ENCODE measurements at places on chromosomes 6 and 20.

DNA sequence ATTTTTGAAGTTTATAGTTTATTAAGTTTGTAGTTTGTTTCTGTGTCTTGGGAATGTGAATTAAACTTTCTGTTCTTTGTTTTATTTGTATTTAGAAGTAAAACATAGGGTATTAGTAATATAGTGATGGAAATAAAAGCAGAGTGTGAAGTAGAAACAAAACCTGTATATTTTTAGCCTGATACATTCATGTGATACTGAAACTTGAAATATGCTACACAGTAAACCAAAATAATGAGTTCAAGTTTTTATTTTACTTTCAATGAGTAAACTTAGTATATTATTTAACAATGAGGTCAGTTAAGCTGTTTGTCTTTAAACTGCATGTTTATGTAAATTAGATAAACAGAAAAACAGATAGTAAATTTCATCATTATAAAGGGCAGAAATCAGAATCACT, 1592.6 kb downstream of the GRIK2 start:
- DNase-seq: no peak

- no peak for DNase-seq
These were observed 63.3 kb downstream of the ARHGAP18 start for GRCh38 chr6:129646642-129647041.

GRCh38 chr20:13061381-13061780, 52.6 kb downstream of the SPTLC3 start:
- DNase-seq: no peak

DNA sequence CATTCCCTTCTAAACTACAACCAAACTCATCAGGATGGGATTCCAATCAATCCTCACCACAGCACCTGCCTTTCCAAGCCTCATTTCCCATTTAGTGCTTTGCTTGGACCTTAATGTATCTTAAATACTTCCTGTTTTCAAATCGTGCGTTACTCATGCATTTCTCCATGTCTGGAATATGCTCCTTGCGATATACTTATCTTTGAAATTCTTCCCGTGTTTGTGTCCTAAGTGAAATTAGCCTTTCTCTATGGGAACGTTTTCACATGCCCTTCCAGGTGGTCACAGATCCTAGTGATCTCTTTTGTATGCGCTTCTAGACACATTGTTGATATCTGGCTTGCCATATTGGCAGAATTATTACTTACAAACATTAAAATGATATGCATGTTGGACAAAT, 620.6 kb upstream of the AGPAT4 start:
- DNase-seq: no peak

- no peak for DNase-seq
These were observed 150.0 kb downstream of the PHACTR1 start for GRCh38 chr6:12866422-12867029.

- DNase-seq: no peak
These were observed 35.1 kb downstream of the NFATC2 start for GRCh38 chr20:51507216-51508036.

DNA sequence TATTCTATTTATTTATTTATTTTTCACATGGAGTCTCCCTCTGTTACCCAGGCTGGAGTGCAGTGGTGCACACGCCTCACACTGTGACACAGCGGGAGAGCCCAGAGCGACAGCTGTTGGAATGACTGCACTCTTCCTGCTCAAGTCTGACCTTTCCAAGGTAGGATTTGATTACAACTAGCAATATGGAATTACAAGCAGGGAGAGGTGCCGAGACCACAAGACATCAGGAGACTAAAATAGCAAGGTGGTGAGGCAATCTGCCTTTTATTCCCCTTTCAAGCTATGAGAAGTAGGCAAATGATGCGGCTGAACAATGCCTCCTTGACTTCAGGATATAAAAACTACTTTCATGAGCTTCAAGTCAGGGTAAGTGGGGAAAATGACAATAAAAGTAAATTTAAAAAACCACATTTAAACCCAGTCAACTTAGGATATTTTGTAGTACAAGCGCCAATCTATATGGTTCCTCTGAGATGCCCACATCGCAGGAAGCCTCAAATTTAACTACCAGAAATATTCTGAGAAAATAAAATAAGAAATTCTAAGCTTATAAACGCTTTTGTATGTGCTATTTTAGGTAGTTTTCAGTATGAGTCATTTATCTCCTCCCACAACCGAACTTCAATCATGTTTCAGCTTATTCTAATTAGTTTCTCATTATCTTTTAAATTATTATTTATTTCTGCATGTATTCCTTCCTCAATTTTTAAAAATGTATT, 146.9 kb upstream of the SGK1 start:
- no peak for DNase-seq

DNA sequence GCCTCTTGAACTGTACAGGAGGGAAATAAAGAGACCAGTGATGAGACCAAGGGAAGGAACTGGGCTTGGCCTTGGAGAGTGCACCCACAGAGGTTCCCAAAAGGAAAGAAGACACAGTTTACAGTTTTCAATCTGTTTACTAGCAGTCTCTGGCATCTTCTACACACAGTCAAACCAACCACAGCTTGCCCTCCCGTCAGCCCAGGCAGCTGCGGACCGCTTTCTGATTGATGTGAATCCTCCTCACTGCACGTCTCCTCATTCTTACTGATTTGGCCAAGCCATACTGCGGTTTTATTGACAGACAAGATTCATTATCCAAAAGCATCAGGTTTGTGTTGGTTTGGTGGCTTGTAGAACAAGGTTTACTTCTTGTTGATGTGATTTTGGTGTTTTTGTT, 104.5 kb upstream of the ASF1A start:
- DNase-seq: no peak

GRCh38 chr6:1635305-1636010, 25.7 kb downstream of the FOXC1 start:
- no peak for DNase-seq
